ENCODE measurements at places on chromosomes 7 and 10.

DNA sequence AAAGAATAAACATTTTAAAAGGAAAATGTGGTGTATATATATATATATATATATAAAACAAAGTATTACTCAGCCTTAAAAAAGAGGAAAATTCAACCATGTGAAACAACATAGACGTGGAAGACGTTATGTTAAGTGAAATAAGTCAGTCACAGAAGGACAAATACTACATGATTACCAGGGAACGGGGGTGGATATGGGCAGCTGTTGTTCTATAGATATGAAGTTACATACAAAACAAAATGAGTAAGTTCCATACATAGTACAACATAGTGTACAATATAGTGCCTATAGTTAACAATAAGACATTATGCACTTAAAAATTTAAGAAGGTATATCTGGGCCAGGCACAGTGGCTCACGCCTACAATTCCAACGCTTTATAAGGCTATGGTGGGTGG is 48.8 kb downstream of the SGMS1 start:
- no peak for DNase-seq

DNA sequence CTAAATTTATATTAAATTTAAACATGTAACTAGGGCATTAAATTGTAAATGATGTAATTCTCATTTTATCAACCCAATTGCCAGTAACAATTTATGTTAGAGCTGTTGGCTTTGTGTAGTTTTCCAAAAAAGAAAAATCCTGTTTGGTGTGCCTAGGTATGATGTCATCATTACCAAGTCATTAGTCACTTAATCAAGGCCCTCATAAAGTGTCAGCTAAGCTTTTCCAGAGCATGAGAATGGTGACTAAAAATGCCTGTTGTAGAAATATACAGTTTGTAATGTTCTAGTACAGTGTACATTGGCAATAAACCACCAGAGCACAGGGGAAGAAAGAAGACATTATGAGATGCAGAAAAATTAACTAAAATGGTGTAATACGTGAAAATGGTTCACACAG is 593.8 kb upstream of the ANKRD30A start:
- peak; percentile 30 for DNase-seq

DNA sequence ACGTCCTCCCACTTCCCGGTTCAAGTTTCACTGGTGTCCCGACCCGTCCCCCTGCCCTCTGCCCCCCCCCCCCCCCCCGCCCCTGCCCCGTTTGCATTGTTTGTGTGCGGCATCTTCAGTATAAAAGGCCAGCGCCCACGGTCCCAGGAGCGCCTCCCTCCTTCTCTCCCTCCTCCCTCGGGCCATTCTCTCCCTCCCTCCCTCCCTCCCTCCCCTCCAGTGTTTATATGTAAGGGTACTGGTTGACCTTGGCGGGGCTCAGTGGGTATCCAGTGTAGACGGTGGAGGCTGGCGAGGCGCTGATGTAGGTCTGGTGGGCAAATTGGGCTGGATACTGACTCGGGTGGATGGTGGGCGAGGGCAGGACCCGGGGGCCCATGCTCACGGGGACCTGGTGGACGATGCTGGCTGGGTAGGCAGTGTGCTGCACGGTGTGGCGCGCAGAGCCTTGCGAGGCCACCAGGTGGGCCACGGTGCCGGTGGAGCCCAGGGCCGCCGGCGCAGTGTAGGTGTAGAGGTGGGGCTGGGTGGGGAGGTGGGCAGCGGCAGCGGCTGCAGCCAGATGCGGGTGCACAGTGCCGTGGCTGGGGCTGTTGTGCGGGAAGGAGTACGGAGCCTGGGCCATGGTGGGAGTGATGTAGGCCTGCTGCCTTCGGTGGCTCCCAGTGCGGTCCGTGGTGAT is 49.4 kb downstream of the CLEC2L start:
- DNase-seq = no peak

DNA sequence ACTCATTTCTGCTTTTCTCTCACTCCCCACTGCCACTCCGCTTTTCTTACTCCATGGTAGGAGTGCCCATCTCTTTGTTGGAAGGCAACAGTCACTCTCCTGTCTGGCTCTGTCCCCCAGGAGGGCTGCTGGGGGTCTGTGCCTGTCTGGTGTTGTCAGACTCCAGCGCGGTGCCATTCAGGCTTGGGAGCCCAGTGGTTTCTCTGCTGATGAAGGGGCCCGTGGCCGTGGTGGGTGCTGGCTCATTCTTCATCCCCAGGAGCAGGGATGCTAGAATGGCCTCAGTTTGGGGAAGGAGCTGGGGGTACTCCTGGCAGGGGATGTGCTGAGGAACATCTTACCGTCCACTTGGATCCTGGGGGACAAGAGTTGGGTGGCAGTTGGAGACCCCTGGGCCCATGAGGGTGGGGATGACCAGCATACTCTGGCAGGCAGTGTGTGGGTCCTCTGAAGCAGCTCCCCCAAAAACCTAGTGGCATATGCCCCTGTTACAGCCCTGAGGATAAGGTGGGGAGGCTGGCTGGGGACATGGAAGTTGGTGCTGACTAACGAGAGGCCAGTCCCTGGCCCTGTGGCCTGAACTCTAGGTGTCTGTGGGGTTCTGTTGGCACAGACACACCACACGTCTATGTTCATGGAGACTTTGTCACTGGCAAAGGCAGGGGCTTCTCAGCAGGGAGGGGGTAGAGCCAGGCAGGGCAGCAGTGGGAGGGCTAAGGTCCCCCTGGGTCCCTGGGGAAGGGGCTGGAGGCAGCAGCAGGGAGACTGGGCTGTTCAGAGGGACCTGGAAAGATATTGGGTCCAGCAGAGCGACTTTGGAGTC is 102.8 kb upstream of the RET start:
- no peak for DNase-seq

DNA sequence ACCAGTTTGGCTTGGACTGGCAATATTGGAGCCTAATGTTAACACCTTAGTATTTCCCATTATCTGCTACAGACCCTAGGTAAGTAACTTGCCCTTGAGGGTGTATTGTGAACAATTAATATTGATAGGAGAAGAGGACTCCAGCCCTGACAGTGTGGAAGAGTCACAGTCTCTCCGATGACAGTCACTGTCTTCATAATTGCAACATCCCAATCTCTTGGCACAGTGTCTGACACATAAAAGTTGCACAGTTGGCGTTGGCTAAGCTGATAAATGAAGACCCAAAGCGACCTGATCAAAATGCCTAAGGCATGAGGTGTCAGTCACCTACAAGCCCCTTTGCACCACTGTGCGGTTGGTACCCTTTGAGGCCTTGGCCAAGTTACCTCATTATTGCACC is 154.7 kb upstream of the AOAH start:
- DNase-seq = no peak

GRCh38 chr7:100675581-100676350 is 2.2 kb downstream of the GNB2 start:
- DNase-seq = peak; percentile 67

Data from fibroblast of skin of back (primary cell).